ENCODE measurements at places on chromosomes 5 and 9.

- H3K27me3 ChIP-seq, result no peaks in the 10 kb centered on the region
- no peaks in the 10 kb centered on the region for H3K4me1 ChIP-seq
- DNase-seq, result no peak
- H3K36me3 ChIP-seq, result no peaks in the 10 kb centered on the region
- H3K27ac ChIP-seq, result no peak overlapping the region
These were observed 136.4 kb downstream of the SEMA5A start for GRCh38 chr5:9409413-9409960.

GRCh38 chr9:88383176-88383575 is 5.1 kb upstream of the SPIN1 start:
- H3K27ac ChIP-seq, result no peak overlapping the region
- H3K27me3 ChIP-seq, result no peaks in the 10 kb centered on the region
- peaks cover 18% of the 10 kb centered on the region for H3K4me1 ChIP-seq
- H3K4me3 ChIP-seq, result no peak overlapping the region
- H3K36me3 ChIP-seq, result peaks cover 3% of the 10 kb centered on the region
- no peak for DNase-seq

- no peak overlapping the region for H3K27ac ChIP-seq
- no peak overlapping the region for H3K4me3 ChIP-seq
- H3K27me3 ChIP-seq, result no peaks in the 10 kb centered on the region
- no peaks in the 10 kb centered on the region for H3K4me1 ChIP-seq
- H3K36me3 ChIP-seq, result no peaks in the 10 kb centered on the region
These were observed 203.0 kb upstream of the PCSK5 start for GRCh38 chr9:75687359-75687953.

- peaks cover 41% of the 10 kb centered on the region for H3K36me3 ChIP-seq
- no peak for DNase-seq
- H3K4me3 ChIP-seq, result no peak overlapping the region
- no peaks in the 10 kb centered on the region for H3K27me3 ChIP-seq
These were observed 31.5 kb downstream of the OTULIN start for GRCh38 chr5:14696057-14696456.

GRCh38 chr5:78399116-78399515 is 38.7 kb downstream of the SCAMP1 start:
- no peak overlapping the region for H3K27ac ChIP-seq
- no peaks in the 10 kb centered on the region for H3K27me3 ChIP-seq
- H3K4me3 ChIP-seq, result no peak overlapping the region
- peaks cover 1% of the 10 kb centered on the region for H3K36me3 ChIP-seq
- peaks cover 5% of the 10 kb centered on the region for H3K4me1 ChIP-seq
- DNase-seq, result no peak

DNA sequence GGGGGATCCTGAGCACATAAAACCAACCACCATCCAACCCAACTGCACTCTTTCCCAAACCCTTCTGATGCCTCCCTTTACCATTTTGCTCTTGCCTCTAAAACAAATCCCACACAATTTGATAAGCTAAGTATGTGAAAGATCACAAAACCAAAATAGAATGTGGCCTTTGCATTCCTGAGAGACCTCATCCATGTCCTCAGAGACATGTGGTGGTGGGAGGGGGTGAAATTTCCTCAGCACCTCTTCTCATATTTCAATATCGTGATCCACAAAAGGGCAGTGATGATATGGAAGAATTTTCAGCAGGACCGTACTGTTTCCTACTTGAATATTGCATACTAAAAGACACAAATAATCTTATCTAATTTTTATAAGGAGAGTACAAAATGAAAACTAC is 423.3 kb downstream of the TLE1 start:
- H3K27ac ChIP-seq, result no peak overlapping the region
- no peak overlapping the region for H3K4me3 ChIP-seq
- DNase-seq, result no peak
- no peaks in the 10 kb centered on the region for H3K27me3 ChIP-seq
- no peaks in the 10 kb centered on the region for H3K4me1 ChIP-seq

GRCh38 chr9:89528540-89528939 is 30.6 kb upstream of the SEMA4D start:
- H3K36me3 ChIP-seq, result peaks cover 6% of the 10 kb centered on the region
- no peaks in the 10 kb centered on the region for H3K27me3 ChIP-seq
- peaks cover 98% of the 10 kb centered on the region for H3K4me1 ChIP-seq
- H3K27ac ChIP-seq, result peak overlapping the region; percentile 5
- no peak for DNase-seq

GRCh38 chr5:157574456-157575380 is 857 bp downstream of the ADAM19 start:
- peak; percentile 52 for DNase-seq
- peak overlapping the region; percentile 95 for H3K4me3 ChIP-seq
- peaks cover 54% of the 10 kb centered on the region for H3K4me1 ChIP-seq
- peak overlapping the region; percentile 67 for H3K27ac ChIP-seq
- H3K27me3 ChIP-seq, result peaks cover 11% of the 10 kb centered on the region

- DNase-seq, result no peak
- H3K27ac ChIP-seq, result no peak overlapping the region
- H3K36me3 ChIP-seq, result peaks cover 2% of the 10 kb centered on the region
- no peaks in the 10 kb centered on the region for H3K27me3 ChIP-seq
These were observed 275.9 kb upstream of the ZNF462 start for GRCh38 chr9:106587042-106587441.

DNA sequence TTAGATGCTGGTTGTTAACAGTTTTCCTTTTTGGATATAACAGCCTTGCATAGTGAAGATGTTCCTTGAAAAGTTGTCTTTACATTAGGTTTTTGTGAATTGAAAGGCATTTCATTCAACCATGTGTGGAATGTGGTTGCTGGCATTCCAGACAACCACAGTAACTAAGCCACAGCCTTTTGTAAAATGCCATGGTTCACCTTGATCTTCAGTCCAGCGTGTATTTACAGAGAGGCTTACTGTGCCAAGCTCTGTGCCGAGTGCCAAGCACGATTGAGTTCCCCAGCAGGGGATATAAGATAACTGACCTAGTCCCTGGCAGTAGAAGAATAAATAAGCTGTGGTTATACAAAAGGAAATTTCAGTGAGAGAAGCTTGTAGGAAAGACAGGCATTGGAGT is 4.9 kb downstream of the EXOSC2 start:
- H3K36me3 ChIP-seq, result peaks cover 35% of the 10 kb centered on the region
- H3K4me1 ChIP-seq, result peaks cover 40% of the 10 kb centered on the region
- H3K4me3 ChIP-seq, result no peak overlapping the region
- DNase-seq, result no peak

- H3K27ac ChIP-seq, result no peak overlapping the region
- no peaks in the 10 kb centered on the region for H3K36me3 ChIP-seq
- no peaks in the 10 kb centered on the region for H3K4me1 ChIP-seq
- H3K4me3 ChIP-seq, result no peak overlapping the region
- H3K27me3 ChIP-seq, result peaks cover 6% of the 10 kb centered on the region
These were observed 6.4 kb upstream of the PAEP start for GRCh38 chr9:135555203-135555602.

DNA sequence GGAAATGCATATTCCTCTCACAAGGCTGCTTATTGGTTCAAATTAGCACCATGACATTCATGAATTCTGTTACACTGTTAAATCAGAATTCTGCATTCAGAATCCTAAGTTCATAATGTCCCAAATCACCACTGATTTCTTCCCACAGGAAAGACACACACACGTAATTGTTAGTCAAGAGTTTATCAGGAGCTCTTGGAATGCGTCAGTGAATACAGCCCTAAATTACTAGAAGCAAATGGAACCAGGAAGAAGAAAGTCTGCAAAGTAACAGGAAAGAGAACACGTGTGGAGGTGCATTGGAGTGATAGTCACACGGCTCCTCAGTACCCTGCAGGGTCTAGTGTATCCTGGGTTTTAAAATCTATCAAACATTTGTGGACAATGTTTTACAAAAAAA is 110.2 kb downstream of the ANXA2R start:
- H3K4me3 ChIP-seq, result no peak overlapping the region
- no peak for DNase-seq
- H3K27me3 ChIP-seq, result no peaks in the 10 kb centered on the region
- no peaks in the 10 kb centered on the region for H3K4me1 ChIP-seq
- no peaks in the 10 kb centered on the region for H3K36me3 ChIP-seq

DNA sequence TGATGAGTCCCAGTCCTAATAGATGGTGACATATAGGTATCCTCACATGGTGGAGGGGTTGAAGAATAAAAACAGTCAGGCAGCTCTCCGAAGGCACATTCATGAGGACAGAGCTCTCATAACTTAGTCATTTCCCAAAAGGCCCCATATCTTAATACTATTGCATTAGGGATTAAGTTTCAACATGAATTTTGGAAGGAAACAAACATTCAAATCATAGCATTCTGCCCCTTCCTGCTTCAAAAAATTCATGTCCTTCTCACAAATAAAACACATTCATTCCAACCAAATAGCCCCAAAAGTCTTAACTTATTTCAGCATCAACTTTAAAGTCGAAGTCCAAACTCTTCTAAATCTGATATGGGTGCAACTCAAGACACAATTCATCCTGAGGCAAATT is 277.2 kb upstream of the NR4A3 start:
- H3K36me3 ChIP-seq, result no peaks in the 10 kb centered on the region
- no peak overlapping the region for H3K27ac ChIP-seq
- no peak for DNase-seq
- H3K4me3 ChIP-seq, result no peak overlapping the region
- H3K4me1 ChIP-seq, result no peaks in the 10 kb centered on the region

DNA sequence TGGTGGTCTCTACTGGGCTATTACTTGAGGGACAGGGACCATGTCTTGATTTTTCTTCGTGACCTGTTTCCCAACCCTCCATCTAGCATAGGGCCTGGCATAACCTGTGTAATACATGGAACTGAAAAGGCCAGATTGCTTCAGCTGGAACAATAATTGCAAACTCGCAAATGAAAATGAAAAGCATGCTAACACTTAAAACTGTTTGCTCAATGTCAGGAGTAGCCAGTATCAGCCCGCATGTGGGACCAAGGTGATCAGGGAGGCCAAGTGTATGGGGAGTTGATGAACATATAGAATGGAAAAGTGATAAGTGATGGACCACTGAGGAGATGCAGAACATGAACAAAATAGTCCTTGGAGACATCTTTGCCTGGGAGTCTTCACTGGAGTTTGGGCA is 25.2 kb downstream of the GLRX start:
- no peaks in the 10 kb centered on the region for H3K4me1 ChIP-seq
- H3K36me3 ChIP-seq, result no peaks in the 10 kb centered on the region
- DNase-seq, result no peak
- H3K27me3 ChIP-seq, result no peaks in the 10 kb centered on the region
- H3K4me3 ChIP-seq, result no peak overlapping the region

- no peaks in the 10 kb centered on the region for H3K36me3 ChIP-seq
- H3K4me3 ChIP-seq, result peak overlapping the region; percentile 62
- H3K27me3 ChIP-seq, result peaks cover 44% of the 10 kb centered on the region
- H3K27ac ChIP-seq, result no peak overlapping the region
- peak; percentile 5 for DNase-seq
These were observed 30.1 kb upstream of the PDE8B start for GRCh38 chr5:77180167-77181081.

DNA sequence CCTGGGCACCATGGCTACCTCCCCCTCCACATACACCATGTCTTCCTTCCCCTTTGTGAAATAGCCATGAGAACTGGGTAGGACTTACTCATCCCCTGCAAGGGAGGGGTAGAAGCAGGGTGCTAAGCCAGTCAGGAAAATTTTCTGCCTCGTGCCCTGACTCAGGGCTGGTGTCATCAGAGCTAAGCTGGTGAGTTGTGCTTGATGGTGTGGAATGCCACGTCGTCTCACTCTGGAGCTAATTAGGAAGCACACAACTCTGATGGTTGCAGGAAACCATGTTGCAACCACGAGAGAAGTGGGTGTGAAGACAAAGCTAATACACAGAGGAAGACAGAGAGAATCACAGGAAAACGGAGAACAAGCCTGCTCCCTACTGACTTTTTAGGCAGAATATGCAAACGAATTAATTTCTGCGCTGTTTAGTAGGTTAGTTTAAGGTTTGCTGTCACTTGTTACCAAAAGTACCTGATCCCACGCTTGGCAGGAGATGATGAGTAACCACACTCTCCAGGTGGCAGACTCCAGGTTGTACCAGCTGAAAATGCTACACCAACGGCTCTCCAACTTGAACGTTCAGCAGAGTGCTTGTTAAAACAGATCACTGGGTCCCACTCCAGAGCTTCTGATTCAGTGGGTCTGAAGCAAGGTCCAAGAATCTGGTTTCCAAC is 54.5 kb downstream of the STK10 start:
- no peaks in the 10 kb centered on the region for H3K27me3 ChIP-seq
- peak; percentile 43 for DNase-seq
- H3K4me1 ChIP-seq, result peaks cover 64% of the 10 kb centered on the region
- H3K27ac ChIP-seq, result peak overlapping the region; percentile 80

All from activated T-cell treated with anti-CD3 and anti-CD28 coated beads, Interleukin-2, amount 50 U/mL, for 72 hours (primary cell).